GM23338 (cell line): ENCODE measurements at places on chromosomes 11 and 22. TPM values are rescaled to one million over a fixed set of nuclear protein-coding genes. Genes with fewer than 3 reads are reported as not detected.
A peak's percentile ranks its signal among the peaks of the same experiment; 100 is the strongest.

GRCh38 chr22:40006641-40007040 lies 11.9 kb downstream of the FAM83F start:
- peaks cover 48% of the 10 kb centered on the region for H3K4me1 ChIP-seq
- no peak overlapping the region for H3K4me3 ChIP-seq
- no peaks in the 10 kb centered on the region for H3K36me3 ChIP-seq
- DNase-seq = no peak

- no peaks in the 10 kb centered on the region for H3K36me3 ChIP-seq
- H3K4me3 ChIP-seq = no peak overlapping the region
- no peaks in the 10 kb centered on the region for H3K27me3 ChIP-seq
- H3K4me1 ChIP-seq = no peaks in the 10 kb centered on the region; the same call in 1 of the 2 replicates
- H3K27ac ChIP-seq = no peak overlapping the region
Observed at GRCh38 chr22:16847271-16847670, 22.1 kb upstream of the XKR3 start.

DNA sequence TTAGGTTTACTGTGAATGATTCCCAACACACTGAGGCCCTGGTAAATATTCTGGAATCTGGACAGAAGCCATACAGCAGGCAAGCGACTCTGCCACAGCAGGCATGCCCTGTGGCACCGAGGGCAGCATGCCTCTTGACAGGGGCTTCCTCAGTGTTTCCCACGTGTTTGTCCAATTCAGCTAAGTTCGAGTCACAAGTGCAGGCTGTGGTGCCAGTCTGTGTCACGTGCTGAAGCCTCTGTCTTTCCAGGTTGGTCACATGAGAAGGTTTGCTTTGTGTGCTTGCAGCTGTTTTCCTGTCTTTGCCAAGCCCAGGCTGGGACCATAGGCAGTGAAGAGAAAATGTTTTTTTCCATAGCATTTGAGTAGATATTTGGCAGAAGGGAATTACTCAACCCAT lies 2.4 kb upstream of the PPFIBP2 start:
- no peak overlapping the region for H3K27ac ChIP-seq
- H3K4me1 ChIP-seq = peaks cover 30% of the 10 kb centered on the region; the same call in 1 of the 2 replicates
- DNase-seq = no peak
- H3K27me3 ChIP-seq = peaks cover 23% of the 10 kb centered on the region

DNA sequence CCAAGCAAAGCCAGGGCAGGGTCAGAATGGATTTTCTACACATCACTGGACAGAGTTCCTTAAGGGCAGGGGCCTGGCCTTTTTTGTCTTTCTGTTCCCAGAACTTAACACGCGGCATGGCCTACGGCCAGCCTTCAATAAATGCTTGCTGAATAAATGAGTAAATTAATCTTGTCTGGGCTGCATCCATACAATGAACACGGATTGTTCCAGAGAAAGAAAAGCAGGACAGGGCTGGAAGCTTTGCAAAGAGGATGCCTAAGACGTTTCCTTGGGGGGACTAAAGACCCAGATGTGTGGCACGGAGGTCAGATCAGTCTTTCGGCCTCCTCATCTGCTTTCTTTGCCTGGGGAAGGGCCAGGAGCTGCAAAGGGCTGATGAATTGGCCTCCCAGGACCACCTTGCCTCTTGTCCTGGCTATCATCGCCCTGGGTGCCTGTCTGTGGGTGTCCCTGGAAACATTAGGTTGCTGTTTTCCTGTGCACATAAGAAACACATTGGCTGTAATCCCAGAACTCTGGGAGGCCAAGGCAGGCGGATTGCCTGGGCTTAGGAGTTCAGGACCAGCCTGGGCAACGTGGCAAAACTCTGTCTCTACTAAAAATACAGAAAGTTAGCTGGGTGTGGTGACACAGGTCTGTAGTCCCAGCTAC lies 20.8 kb upstream of the RFPL3 start:
- H3K27ac ChIP-seq = peak overlapping the region; percentile 53; the same call in 1 of the 2 replicates
- no peak overlapping the region for H3K4me3 ChIP-seq
- peaks cover 18% of the 10 kb centered on the region; the same call in 1 of the 2 replicates for H3K4me1 ChIP-seq
- H3K36me3 ChIP-seq = no peaks in the 10 kb centered on the region
- no peaks in the 10 kb centered on the region for H3K27me3 ChIP-seq
- DNase-seq = no peak

- H3K4me1 ChIP-seq = peaks cover 25% of the 10 kb centered on the region
- H3K4me3 ChIP-seq = no peak overlapping the region
- no peaks in the 10 kb centered on the region for H3K27me3 ChIP-seq
- no peak overlapping the region for H3K27ac ChIP-seq
- H3K36me3 ChIP-seq = no peaks in the 10 kb centered on the region
Observed at GRCh38 chr11:87572881-87573280, 535.1 kb downstream of the TMEM135 start.

- H3K4me3 ChIP-seq = peak overlapping the region; percentile 78
- no peaks in the 10 kb centered on the region for H3K27me3 ChIP-seq
- peak overlapping the region; percentile 51 for H3K27ac ChIP-seq
- no peak for DNase-seq
- H3K36me3 ChIP-seq = peaks cover 16% of the 10 kb centered on the region
Observed at GRCh38 chr11:119419834-119420492, 3.0 kb downstream of the THY1 start.

DNA sequence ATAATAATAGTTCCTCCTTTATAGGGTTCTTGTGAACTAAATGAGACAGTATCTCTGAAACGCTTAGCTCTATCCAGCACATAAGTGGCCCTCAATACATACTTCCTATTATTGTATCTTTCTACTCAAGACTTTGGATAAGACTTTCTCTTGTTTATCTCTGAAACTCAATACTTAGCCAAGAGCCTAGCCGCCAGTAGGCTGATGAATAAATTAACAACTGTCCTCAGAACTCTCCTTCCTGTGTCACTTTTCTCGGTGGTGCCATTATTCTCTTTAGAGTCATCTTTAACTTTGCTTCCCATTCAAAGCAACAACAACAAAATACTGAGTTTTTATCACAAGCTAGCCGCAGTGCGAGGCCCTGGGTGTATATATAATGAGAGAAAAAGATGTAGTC lies 86.9 kb downstream of the FAM83F start:
- H3K27me3 ChIP-seq = no peaks in the 10 kb centered on the region
- H3K27ac ChIP-seq = no peak overlapping the region
- no peaks in the 10 kb centered on the region for H3K36me3 ChIP-seq
- no peak overlapping the region for H3K4me3 ChIP-seq
- no peak for DNase-seq

GRCh38 chr11:102724904-102725500 lies at the start of gene MMP8:
Gene MMP8, minus strand, starts transcription at chr11:102724954. Its CDS starts 99 bp downstream, at chr11:102724855.
- no peaks in the 10 kb centered on the region for H3K4me1 ChIP-seq
- H3K27ac ChIP-seq = no peak within 1 kb of the TSS
- H3K36me3 ChIP-seq = no peaks in the 10 kb centered on the region

- H3K4me3 ChIP-seq = no peak overlapping the region
- H3K27ac ChIP-seq = no peak overlapping the region
- no peaks in the 10 kb centered on the region for H3K27me3 ChIP-seq
- no peak for DNase-seq
Observed at GRCh38 chr22:44942979-44943700, 66.7 kb downstream of the PHF21B start.

DNA sequence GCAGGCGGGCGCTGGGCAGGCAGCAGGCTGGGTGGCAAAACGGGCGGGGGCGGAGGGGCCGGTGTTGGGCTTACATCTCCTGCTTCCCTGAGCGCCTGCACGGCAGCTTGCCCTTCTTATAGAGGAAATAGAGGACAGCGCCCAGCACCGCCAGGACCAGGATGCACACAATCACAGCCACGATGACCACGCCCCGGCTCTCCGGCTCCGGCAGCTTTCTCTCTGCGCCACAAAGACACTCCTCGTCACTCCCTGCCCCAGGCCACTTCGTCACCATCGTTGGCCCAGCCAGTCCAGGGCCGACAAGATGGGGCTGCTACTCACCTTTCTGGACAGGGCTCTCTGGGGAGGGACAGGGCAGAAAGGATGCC lies 6.3 kb downstream of the MCAM start:
- no peak overlapping the region for H3K4me3 ChIP-seq
- peaks cover 22% of the 10 kb centered on the region for H3K4me1 ChIP-seq
- H3K27ac ChIP-seq = no peak overlapping the region
- peaks cover 3% of the 10 kb centered on the region; the same call in 1 of the 2 replicates for H3K36me3 ChIP-seq

DNA sequence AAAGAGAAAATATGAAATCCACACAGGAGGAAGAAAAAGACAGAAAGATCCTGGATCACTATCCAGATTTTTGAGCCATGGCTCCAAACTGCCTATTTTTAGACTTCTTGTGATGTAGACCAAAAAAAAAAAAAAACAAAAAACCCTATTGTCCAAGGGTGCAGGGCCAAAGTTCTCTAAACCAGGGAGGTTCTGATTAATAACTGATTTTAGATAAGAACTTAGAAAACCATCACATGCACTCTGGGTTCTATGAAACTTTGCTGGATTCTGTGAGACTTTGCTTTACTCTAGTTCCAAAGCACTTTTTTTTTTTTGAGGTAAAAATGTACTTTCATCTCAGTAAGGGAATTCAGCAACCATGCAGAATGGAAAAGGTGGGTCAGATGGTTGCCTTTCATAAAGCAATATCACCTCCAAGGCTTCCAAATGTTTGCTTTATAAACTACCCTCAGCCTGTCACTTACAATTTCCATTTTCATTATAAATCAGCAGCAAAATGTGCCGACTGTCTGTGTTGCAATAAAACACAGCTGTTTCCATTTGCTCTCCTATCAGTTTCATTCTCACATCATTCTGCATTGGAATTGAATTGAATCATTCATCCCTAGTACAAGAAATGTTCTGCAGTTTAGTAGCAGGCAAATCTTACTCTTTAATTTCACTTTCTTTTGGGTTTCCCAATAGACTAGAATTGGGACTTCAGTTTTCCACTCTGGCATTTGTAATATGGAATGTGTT lies 1584.3 kb upstream of the RAG2 start:
- no peak for DNase-seq
- no peaks in the 10 kb centered on the region for H3K4me1 ChIP-seq
- no peaks in the 10 kb centered on the region; the same call in none of the 2 replicates for H3K36me3 ChIP-seq
- H3K27me3 ChIP-seq = no peaks in the 10 kb centered on the region

GRCh38 chr11:129747071-129747470 lies 68.6 kb upstream of the TMEM45B start:
- peaks cover 13% of the 10 kb centered on the region for H3K27me3 ChIP-seq
- DNase-seq = no peak
- no peaks in the 10 kb centered on the region for H3K4me1 ChIP-seq
- H3K36me3 ChIP-seq = no peaks in the 10 kb centered on the region

DNA sequence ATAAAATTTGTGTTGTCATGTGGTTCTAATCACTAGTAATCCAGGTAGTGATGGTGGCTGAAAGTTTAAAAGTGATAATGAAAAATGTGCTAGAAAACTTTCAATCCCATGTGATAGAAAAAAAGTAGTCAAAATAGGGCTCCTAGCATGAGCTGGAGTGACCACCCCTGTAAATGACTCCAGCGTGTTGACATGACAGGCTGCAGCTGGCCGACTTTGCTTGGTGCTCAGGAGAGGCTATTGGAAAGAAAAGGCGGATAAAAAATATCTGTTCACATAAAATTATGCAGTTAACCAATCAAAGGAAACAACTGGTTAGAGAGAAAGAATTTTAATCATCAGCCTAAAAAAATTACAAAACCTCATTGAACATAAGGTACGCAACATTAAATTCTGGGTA lies 16.9 kb upstream of the MTCH2 start:
- no peaks in the 10 kb centered on the region for H3K27me3 ChIP-seq
- no peaks in the 10 kb centered on the region for H3K4me1 ChIP-seq
- DNase-seq = no peak
- H3K36me3 ChIP-seq = no peaks in the 10 kb centered on the region
- H3K4me3 ChIP-seq = no peak overlapping the region

- DNase-seq = no peak
- no peaks in the 10 kb centered on the region for H3K36me3 ChIP-seq
- no peaks in the 10 kb centered on the region for H3K27me3 ChIP-seq
Observed at GRCh38 chr11:75795276-75796090, 19.5 kb upstream of the UVRAG start.

DNA sequence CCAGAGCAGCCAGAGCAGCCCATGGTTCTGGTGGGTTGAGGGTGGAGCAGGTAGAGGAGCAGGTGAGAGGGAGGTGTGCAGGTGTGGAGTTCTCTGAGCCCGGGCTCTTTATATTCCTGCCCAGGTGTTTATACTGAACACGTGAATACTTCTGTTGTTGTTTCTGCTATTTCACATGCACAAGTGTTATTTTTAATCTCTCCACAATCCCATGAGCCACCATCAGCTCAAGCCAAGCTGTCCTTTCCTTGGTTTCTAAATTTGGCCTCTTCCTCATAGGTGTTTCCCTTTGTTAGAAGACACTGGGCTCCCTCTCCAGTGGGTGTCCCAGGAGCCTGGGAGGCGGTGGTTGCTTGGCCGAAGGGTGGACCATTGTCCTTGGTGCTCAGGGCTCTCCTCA lies at the start of gene KRTAP5-3:
Gene KRTAP5-3, minus strand, starts transcription at position 101 of the 400 bp plus-strand sequence. Its CDS starts 78 bp downstream, at position 23.
- no peaks in the 10 kb centered on the region for H3K27me3 ChIP-seq
- DNase-seq = no peak
- no peaks in the 10 kb centered on the region for H3K4me1 ChIP-seq
- no peaks in the 10 kb centered on the region for H3K36me3 ChIP-seq
- H3K27ac ChIP-seq = no peak within 1 kb of the TSS

DNA sequence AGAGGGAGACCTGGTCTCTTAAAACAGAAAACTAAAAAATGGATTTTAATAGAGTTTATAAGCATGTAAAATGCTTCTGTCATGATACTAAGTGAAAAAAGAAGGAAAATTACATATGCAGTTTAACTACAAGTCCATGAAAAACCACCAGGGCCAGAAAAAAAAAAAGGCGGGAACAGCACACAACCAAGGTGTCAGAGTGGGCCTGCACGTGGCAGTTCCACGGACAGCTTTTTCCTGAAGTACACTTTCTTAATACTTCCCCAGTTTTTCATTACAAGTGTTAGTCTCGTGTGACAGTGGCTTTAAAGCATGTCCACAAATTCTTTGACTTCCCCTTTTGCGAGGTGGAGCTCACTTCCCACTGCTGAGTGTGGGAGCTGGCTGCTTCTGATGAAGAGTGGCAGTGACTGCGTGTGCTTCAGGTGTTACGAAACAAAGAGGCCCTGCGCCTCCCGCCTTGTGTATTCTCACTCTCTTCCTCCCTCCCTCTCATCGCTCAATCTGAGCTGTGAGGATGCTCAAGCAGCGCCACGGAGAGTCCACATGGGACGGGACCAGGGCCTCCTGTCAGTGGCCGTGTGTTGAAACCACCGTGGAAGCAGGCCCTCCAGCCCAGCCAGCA lies 16.4 kb downstream of the PPM1F start:
- no peak overlapping the region for H3K4me3 ChIP-seq
- DNase-seq = no peak
- H3K36me3 ChIP-seq = no peaks in the 10 kb centered on the region
- no peak overlapping the region for H3K27ac ChIP-seq
- no peaks in the 10 kb centered on the region for H3K27me3 ChIP-seq

DNA sequence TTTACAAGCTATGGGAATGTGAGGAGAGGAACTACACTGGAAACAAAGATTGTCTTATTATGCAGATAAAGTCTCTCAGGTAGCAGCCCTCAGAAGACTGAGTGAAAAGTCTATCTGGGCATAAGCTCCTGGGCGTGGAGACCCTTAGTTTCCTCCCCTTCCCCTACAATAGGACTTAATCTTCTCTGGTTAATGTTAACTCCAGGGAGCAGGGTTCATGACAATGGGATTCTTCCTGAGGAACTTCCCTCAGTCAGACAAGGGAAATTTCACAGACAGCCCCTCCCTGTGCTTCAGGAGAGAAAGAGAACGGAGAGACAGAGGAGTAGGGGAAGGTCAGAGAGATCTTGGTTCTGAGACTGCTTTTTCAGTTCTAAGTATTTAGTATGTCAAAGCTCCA lies 1428.6 kb downstream of the LRRC4C start:
- no peaks in the 10 kb centered on the region for H3K36me3 ChIP-seq
- no peaks in the 10 kb centered on the region for H3K27me3 ChIP-seq
- H3K4me1 ChIP-seq = peaks cover 41% of the 10 kb centered on the region
- peak; percentile 28 for DNase-seq

Gene PLA2G3
- total RNA-seq = 31.0 and 34.5 TPM in 2 replicates

Gene INSC
- 0.19 and 1.5 TPM in 2 replicates for total RNA-seq

Gene PATE2
- not detected in 2 replicates for total RNA-seq

Gene RIMBP3C
- 1.1 and 1.6 TPM in 2 replicates for total RNA-seq

Gene CCDC157
- 6.9 and 7.9 TPM in 2 replicates for total RNA-seq

Gene RBMXL2
- total RNA-seq = 0.17 TPM in 1 of 2 replicates, not detected in the other
